ENCODE measurements at places on chromosomes 13 and 19.
A peak's percentile ranks its signal among the peaks of the same experiment; 100 is the strongest.

GRCh38 chr13:103022336-103022735 is 43.9 kb downstream of the SLC10A2 start:
- no peak for DNase-seq

DNA sequence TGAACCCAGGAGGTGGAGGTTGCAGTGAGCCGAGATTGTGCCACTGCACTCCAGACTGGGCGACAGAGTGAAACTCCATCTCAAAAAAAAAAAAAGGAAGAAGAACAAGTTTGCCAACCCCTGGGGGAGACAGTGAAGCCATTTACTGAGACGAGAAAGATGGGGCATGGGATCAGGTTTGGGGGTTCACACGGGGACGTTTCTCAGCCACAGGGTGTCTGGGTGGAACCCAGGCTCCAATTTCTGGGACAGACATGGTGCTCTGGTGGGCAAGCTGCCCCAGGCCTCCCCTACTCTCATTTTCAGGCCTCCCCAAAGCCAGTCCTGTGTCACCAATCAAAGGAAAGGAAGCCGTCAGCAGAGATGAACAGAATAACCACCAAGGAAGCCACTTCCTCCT is 13.4 kb downstream of the HSH2D start:
- no peak for DNase-seq

DNA sequence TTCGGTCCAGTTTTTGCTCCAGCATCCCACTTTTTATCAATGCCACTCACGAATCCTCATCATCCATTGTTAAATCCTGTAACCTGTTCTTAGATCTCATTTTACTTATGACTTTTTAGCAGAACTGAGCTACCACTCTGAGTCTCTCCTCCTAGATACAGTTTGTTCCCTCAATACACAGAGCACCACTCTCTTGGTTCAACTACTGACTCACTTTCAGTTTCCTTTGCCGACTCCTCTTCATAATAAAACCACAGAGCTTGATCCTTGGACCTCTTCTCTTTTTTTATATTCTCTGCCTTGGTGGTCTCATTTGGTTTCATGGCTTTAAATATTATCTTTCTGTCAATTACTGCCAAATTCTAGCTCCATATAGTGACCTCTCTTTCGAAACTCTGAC is 150.3 kb downstream of the SLITRK5 start:
- peak; percentile 77 for DNase-seq

- DNase-seq, result peak; percentile 74
Observed at GRCh38 chr19:6868351-6868750, 19.0 kb upstream of the ADGRE1 start.

DNA sequence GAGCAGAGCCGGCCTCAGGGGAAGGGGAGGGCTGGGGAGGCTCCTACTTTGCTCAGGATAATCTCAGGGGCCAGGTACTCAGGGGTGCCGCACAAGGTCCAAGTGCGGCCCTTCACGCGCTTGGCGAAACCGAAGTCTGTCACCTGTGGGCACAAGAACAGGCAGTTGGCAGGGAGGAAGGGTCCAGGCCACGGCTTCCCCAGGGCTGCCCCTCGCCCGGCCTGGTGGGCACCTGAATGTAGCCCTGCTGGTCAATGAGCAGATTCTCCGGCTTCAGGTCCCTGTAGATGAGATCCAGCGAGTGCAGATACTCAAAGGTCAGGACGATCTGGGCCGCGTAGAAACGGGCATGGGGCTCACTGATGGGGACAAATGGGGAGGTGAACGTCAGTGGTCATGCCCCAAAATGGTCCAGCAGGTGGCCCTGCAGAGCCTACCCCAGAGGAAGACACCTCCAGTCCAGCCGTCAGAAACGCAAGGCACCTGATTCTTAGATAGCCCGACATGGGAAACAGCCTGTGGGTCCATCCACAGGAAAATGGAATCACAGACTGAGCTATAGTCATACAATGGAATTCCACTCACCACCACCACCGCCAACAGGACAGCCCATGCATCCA is 7.1 kb upstream of the SAMD1 start:
- peak; percentile 65 for DNase-seq

DNA sequence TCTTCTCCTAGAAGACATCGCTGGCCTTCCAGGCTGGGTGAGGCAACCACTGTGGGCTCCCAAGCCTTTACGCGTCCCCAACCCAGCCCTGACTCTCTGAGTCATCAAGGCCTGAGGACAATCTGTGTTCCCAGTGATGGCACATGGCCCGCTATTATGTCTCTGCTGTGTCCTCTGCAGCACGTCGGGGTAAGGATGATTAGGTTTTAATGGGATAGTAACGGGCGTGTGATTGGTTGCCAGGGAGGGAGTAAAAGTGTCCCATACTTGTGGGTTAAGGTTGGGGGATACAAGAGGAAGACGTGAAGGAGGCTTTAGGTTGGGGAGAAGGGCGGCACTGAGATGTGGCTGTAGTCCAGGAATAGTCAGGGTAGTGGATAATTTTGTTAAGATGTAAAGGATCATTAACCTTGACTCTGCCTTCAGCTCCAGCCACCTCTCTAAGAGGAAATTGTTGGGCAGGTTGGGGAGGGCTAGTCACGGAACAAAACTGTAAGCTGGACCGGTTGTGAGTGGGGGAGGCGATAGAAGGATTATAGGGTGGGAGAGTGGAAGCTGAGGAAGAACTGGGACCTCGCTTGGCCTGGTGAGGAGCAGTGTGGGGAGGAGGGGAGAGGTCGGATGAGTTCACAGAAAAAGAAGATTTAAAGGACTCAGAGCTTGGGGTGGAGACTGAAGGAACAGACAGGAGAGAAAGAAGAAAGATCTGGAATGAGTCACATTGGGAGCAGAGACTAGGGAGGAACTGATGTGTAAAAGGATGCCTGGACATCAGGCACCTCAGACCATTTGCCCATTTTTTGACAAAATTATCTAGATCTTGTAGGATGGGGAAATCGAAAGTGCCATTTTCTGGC is 27.9 kb upstream of the IGFL1 start:
- peak; percentile 33 for DNase-seq

Measured in OCI-M1 (cell line).